ENCODE measurements at places on chromosomes 3 and 15.

DNA sequence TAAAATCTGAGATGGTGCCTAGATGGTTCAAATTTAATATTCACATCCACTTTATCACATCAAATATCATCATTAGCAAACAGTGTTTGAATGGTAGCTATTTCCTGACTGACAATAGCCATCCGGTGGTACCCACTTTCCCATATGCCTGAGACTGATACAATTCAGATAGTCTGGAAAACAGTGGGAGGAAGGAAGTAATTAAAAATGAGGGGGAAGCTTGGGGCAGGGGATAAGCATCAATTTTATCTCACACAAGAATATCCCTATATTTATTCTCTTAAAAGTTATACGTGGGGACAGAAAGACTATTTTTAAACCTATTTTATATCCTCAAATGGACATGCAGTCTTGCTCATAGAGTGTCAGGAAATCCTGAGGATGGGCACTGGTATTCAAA, 122.5 kb upstream of the GAP43 start:
- DNase-seq: no peak

GRCh38 chr3:23686519-23686918, 119.2 kb upstream of the UBE2E1 start:
- no peak for DNase-seq

- no peak for DNase-seq
Observed at GRCh38 chr3:120396469-120396868, 47.3 kb upstream of the LRRC58 start.

DNA sequence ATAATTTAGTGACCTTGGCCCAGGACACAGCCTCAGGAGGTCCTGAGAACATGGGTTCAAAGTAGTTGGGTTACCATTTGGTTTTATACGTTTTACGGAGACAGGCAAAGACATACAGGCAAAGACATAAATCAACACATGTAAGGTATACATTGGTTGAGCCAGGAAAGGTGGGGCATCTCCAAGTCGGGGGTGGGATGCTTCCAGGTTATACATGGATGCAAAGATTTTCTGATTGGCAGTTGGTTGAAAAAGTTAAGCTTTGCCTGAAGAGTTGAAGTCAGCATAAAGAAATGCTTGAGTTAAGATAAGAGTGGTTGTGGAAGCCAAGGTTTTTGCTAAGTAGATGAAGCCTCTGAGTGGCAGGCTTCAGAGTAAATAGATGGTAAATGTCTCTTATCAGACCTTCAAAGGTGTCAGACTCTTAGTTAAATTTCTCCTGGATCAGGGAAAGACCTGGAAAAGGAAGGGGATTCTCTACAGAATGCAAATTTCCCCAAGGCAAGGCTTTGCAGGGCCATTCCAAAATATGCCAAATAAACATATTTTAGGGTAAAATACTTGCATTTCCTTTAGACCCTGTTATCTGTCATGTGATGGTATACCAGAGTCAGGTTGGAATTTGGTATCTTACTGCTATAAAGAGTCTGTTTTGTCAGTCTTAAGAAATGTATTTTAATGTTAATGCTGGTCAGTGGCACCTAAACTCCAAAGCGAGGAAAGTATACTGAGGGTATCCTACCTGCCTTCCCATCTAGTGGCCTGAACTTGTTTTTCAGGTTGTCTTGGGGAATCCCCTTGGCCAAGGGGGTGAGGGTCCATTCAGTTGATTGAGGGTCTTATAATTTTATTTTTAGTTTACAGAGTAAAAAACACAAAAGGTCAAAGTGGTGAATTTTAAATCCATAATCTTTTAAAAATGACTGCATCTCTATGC, 8.2 kb upstream of the PDHB start:
- no peak for DNase-seq

- no peak for DNase-seq
Observed at GRCh38 chr3:79436387-79436786, 331.4 kb downstream of the ROBO1 start.

DNA sequence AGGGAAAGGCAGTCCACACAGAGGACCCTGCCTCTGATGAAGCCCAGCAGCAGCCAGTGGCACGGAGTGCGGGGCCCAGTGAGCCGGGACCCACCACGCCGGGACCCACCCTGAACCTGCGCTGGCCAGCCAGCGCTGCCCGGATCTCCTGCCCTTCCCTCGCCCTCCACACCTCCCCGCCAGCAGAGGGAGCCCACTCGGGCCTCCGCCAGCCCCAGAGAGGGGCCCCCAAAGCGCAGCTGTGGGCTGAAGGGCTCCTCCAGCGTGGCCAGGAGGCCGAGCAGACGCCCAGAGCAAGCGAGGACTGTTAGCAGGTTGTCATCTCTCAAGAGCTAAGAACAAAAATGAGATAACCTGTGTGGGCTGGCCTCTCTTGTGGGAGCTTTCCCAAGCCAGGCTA, 81.3 kb upstream of the ATP10A start:
- DNase-seq: no peak

- DNase-seq: no peak
Observed at GRCh38 chr3:36557708-36558421, 177.6 kb downstream of the STAC start.

GRCh38 chr15:24633082-24633481, 42.5 kb upstream of the NPAP1 start:
- no peak for DNase-seq

- DNase-seq: no peak
Observed at GRCh38 chr15:66965201-66965900, 100.1 kb upstream of the SMAD3 start.

GRCh38 chr15:25728816-25729215, 134.3 kb downstream of the ATP10A start:
- DNase-seq: no peak

DNA sequence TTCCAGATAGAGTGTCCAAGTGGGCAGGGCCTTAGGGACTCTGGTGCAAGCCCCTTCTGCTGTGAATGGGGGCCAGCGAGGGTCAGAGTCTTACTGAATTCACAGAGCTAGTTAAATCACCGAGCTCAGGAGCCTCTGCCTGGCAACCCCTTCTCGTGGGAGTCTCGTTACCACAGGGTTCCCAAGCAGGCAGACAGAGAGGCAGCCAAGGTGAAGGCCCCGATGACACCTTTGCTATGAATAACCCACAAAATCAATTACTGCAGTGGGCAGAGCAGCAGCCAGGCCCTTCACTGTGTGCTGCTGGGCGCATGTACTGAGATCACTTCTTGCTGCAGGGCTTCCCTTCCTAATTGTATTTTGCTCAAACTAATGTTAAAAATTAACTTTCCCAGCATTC, 56.9 kb downstream of the SPSB4 start:
- DNase-seq: no peak

DNA sequence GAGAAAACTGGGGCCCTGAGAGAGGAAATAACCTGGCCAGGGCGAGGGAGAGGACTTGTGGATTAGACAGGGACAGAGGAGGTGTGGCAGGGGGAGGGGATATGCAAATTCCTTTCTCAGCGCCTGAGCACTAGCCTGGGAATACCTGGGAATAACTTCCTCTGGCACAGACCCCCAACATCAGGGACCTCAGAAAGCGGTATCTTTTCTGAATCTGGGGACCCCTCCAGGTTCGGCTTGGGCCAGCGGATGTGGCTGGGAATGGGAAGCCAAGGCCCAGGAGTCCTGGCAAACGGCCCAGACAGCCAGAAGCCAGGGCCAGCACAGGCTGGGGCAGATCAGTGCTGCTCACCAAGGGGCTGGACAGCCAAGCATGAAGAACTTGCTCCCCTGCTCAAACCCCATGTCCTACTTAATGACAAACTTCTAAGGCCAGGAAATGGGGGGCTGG, 9.2 kb upstream of the ACSBG1 start:
- DNase-seq: no peak

- DNase-seq: no peak
Observed at GRCh38 chr15:87896936-87897335, 359.6 kb downstream of the NTRK3 start.

GRCh38 chr3:36813305-36813704, 49.0 kb upstream of the DCLK3 start:
- no peak for DNase-seq

DNA sequence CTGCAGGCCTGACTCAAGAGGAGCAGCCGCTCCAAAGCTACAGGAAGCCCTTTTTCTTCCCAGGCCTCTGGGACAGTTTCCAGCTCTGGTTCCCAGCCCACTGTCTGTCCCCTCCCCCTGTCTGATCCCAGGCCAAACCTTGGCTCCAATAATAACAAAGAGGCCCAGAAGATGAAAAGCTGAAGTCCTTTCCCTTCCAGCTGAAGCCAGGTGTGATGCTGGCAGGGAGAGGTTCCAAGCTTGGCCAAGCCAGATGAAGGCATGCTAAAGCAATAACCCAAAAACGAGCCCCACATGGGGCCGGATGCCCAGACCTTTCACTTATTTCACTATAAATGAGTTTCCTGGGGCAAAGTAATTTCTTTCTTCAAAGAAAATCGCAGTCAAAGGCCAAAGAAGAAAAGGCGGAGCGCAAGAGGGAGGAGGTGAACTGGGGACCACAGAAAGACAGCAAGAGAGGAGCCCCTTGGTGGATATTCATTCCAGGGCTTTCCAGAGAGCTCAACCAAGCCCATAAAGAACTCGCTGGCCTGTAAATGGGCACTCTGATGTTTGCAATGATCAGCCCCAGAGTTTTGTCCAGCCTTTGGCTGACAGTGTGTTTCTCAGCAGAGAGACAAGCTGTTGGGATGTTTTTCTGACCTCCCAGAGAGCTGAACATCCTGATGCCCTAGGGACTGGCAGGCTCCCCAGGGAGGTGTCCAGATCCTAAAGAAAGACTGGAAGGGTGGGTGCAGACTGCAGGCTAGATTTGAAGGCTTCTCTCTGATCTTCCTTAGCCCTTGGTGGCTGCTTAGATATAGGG, 157.6 kb downstream of the UACA start:
- no peak for DNase-seq

- no peak for DNase-seq
Observed at GRCh38 chr15:31452595-31453557, 126.2 kb downstream of the KLF13 start.

- no peak for DNase-seq
Observed at GRCh38 chr3:35305406-35305805, 333.9 kb upstream of the ARPP21 start.

GRCh38 chr3:42668793-42669217, 15.3 kb downstream of the ZBTB47 start:
- DNase-seq: no peak

GRCh38 chr15:62857411-62857853, 185.1 kb upstream of the TPM1 start:
- DNase-seq: no peak

- DNase-seq: no peak
Observed at GRCh38 chr3:45437383-45437782, 49.0 kb downstream of the LARS2 start.

GRCh38 chr15:59436774-59437141, 1.2 kb upstream of the FAM81A start:
- no peak for DNase-seq

- DNase-seq: no peak
Observed at GRCh38 chr3:20101041-20101440, 60.8 kb downstream of the KAT2B start.

- no peak for DNase-seq
Observed at GRCh38 chr3:24375947-24376384, 118.7 kb downstream of the THRB start.

DNA sequence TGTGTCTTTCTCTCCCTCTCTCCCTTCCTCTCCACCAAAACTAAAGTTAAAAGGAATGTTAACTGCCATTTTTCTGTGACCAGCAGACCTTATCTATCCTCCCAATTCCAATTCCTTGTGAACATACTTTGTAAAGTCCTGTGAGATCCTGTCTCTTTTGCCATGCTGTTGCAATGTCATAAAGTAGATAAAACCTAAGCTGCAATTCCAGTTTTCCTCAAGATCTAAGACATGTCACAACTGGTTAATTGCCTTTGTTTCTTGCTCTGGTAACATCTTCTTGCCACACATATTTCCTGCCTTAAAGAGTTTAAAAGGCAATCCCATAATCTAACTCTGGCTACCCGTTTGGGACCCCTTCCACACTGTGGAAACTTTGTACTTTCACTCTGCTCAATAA, 188.7 kb downstream of the PYDC2 start:
- no peak for DNase-seq

DNA sequence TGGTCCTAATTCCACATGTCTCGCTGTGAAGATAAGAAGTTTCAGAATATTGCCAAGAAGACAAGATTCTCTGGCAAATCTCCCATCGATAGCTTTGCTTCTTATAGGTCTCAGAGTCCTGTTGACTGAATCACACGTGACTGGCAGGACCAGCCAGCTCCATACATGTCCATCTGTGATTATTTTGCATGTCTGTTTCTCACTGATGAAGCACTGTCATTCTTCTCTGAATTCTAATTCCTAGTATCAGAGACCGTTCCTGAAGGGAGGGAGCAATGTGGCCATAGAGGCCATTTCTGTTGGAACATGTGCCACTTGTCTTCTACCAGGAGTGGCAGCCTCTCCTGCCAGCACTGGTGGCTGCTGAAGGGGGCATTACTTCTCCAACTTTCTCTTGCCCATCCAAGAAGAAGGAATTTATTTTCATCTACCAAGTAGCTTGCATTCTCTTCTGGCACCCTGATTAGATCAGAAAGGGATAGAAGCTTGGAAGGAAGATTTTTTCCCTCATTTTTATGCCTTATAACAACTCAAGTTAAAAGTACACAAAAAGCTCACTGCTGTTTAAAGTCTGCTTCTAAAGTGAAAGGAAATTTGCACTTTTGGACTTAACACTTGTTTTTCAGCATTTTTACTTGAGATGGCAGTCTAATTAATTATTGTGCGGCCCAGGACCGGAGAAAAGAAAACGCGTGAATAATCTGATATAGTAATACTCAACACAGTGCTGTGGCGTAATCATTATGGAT, 115.8 kb downstream of the IQCH start:
- DNase-seq: no peak

- DNase-seq: no peak
Observed at GRCh38 chr3:179450901-179451264, 387 bp downstream of the GNB4 start.

- no peak for DNase-seq
Observed at GRCh38 chr3:71229905-71230657, 353.4 kb downstream of the FOXP1 start.

GRCh38 chr3:146279951-146280350, 29.0 kb upstream of the PLSCR4 start:
- DNase-seq: no peak

Measured in activated effector memory CD4-positive, alpha-beta T cell treated with Interleukin-2 at 50 U/mL for 16 hours (primary cell).